ENCODE measurements at places on chromosomes 4 and X.

GRCh38 chr4:91611782-91612181 is 692.0 kb upstream of the GRID2 start:
- DNase-seq, result no peak

DNA sequence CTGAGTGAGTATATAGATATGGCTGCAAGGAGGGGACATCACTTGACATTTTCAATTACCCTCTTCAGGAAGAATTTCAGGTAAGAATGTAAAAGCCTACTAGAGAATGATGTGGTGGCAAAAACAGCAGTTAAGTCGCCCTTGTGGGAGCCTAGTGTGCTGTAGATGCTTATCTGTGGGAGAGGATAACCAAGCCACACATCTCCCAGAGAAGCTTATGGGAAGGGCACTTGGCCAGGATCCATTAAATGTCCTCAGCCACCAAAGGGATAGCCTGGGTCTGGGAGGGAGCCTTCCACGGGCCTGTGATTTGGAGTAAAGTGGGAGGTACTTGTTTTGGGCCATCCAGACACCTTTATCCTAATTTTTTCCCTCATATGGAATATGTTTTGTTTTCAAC is 41.3 kb upstream of the BCLAF3 start:
- DNase-seq, result no peak

- DNase-seq, result peak; percentile 48
These were observed 618 bp downstream of the DDX3X start for GRCh38 chrX:41334363-41335197.

DNA sequence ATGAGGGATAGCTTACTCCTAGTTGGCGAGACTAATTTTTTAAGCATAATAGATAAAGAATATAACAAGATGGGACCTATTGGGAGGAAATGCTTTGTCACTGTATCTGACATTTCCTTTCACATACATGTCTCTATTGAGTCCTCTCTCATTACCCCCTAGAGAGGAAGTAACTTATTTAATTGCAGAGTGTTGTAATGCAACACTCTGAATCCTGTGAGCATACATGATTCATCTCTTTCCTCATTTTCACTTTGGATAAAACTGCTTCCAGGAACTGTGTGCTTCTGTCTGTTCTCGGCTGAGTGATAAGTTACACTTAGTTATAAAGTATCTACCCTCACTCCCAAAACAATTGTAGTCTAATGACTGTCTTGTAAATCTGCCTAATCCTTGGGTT is 266.1 kb upstream of the ANXA10 start:
- no peak for DNase-seq

DNA sequence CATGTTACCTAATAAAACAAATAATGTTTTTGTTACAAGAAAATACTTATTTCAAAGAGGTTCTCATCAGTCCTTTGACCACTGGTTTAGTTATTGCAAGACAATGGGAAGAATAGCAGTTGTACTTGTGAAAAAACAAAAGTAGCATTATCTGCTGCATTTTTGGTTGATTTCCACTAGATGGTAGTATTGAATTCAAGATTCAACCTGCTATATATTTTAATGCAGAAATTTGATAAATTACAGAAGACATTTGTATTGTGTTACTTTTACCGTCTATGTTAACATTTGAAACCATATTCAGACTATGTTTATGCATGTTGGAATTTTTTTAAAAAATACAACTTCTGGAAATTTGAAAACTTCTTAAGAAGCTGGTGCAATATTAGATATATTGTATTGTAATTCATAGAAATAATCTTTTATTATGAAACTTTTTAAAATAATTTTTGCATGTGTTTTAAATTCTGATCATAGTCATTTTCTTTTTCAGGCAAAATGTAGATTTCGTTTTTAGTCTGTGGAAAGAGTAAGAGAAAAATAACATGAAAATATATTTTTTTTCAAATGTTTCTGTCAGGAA is 56.4 kb downstream of the SPCS3 start:
- no peak for DNase-seq

- no peak for DNase-seq
These were observed 12.3 kb upstream of the XPNPEP2 start for GRCh38 chrX:129726307-129727111.

DNA sequence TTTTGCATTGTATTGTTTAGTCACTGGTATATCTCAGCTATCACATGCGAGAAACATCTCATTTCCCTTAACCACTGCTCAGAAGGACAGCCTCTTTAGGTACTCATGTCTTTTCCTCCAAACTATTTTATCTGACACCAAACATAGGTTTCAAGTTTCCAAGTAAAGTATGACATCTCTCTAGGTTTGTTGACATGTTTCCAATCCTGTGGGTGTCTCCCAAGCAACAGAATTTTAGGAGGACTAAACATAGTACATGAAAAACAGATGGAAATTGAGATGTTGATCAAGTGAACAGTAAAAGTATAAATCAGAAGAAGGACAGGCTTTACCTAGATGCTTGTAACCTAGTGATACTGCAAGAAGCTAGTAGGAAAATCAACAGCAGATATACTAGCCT is 371.4 kb downstream of the DTHD1 start:
- DNase-seq, result no peak

- no peak for DNase-seq
These were observed 59.2 kb downstream of the ADGRG2 start for GRCh38 chrX:19063030-19063429.

GRCh38 chrX:130874751-130875150 is 28.3 kb downstream of the ENOX2 start:
- no peak for DNase-seq

DNA sequence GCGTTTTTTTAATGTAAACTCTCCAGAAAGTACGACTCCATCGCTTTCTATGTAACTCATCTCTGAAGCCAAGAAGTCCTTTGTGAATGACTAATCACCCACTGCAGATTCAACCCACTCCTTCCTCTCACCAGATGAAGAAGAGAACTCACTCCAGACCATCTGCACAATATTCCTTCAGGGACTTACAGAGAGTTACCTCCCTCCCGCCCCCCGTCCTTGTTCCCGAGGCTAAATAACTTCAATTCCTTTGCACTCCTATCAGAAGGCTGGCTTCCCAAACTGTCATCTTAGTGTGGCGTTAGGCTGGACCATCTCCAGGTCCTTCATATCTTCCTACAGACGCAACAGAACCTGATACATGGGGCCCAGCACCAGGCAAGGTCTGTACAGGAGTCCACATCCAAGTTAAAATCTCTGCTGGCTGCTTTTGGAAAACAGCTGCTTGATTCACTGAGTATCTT is 82.4 kb downstream of the AFAP1 start:
- DNase-seq, result no peak

DNA sequence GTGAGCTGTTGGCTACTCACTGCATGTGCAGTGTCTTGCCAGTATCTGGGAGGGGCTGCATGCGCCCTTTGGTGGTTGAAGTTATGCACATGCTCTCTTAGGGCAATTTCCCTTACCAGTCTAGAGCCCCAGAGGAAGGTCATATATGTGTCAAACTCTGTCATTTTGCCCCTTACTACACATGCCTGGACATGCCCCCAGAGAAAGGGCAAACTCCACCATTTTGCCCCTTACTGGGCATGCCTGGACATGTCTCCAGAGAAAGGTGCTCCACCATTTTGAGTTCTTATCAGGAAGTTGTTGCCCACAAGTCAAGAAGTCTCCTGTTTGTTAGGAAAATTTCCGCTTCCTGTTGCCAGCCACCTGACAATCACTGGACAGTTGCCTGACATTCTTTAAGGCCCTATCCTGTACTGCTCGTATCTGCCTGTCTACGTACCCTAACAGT is 56.4 kb upstream of the PLAC8 start:
- no peak for DNase-seq

- DNase-seq, result no peak
These were observed 187.2 kb downstream of the SHOX start for GRCh38 chrX:817759-818300.

DNA sequence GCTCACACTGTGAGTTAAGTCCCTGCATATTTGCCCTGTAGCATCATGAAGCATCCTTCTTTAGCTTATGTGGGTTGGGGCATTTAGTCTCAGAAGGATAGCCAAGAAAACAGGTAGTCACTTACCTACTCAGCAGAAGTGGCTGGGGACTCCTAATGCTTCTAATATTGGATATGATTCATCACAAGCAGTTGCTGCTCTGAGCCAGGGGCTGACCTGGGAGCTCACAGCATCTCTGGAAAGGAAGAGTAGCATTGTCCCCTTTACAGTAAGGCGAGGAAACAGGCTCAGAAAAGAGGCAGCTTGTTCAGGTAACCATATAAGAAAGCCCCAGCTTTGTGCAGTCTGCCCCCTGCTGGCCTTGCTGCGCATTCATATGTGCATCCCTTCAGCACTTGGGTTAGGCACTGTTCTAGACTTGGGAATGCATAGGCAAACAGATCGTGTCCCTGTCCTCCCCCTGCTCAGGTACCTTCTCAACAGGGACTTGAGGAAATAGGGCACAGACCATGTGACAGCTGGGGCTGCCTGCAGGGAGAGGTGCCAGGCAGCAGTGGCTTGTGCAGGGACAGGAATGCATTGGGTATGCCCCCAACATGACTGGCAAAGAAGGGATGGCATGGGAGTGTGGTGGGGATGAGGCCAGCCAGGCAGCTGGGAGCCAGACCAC is 35.7 kb upstream of the TBC1D14 start:
- DNase-seq, result no peak

GRCh38 chr4:175273995-175274753 is 356.0 kb downstream of the ADAM29 start:
- no peak for DNase-seq

DNA sequence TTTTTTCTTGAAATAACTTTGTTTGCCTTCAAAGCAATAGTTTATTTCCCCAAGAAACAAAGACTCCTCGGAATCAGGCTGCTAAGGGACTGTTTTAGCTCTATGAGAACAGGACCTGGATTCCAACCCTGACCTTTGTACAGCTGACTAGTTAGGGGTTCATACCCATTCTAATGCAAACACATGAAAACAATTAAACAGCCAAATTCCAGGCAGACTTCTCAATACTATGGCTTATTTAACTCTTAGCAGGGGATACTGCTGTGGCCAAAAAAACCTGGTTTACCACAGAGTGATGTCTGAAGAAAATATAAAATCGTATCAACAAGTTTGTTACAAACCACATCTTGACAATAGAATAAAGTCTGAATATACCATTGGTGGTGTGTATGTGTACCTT is 129.6 kb upstream of the INTU start:
- DNase-seq, result no peak

DNA sequence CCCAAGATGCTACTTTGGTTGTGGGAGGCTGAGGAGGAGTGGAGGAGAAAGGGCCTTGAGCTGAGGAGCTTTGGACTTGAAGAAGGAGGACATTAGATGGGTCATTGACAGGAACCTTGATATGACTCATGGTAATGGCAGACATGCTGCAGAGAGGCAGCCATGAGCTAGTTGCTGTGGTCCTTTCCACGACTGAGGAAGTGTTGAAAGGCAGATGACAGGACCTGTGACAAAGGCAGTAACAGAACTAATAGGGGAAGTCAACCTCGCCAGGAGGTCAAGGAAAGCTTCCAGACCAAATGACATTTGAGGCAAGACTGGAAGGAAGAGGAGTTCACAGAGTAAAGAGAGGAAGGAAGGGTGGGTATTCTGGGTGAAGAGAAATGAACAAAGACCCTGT is 7.6 kb upstream of the XPNPEP2 start:
- no peak for DNase-seq

DNA sequence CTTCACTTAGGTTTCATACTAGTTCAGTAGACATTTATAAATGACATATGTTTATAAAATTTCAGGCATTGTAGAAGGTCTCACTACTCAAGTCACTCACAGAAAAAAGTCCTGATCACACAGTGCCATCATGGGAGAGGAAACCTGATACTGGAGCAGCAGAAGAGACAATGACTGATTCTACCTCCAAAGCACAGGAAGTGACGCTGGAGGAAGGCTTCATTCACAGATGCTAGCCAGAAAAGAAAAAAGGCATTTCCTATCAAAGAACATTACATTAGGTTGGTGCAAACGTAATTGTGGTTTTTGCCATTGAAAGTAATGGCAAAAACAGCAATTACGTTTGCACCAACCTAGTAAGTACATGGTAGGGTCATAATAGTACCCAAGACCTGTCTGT is 79.5 kb downstream of the RASGEF1B start:
- DNase-seq, result no peak

GRCh38 chrX:11533199-11533651 is 132.5 kb downstream of the ARHGAP6 start:
- DNase-seq, result no peak

- no peak for DNase-seq
These were observed 40.3 kb upstream of the GLRA3 start for GRCh38 chr4:174869339-174869738.

DNA sequence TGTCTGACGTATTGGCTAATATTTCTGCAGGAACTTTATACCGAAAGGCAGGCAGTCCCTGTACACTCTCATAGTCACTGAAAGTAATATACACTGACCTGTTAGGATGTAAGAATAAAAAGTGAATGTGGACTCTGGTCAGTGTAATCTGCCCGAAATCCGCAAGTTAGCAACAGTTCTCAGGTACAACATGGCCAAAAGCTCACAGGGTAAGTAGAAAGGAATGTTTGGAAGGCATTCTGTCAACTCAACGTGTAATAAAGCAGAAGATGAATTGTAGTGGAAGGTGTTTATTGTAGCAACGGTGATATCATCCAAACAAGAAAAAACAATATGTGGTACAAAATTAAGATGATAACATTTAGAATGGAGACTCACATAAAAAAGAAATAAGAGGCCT is 26.0 kb upstream of the NUP54 start:
- no peak for DNase-seq

GRCh38 chr4:5010984-5011383 is 8.3 kb downstream of the CYTL1 start:
- DNase-seq, result no peak

DNA sequence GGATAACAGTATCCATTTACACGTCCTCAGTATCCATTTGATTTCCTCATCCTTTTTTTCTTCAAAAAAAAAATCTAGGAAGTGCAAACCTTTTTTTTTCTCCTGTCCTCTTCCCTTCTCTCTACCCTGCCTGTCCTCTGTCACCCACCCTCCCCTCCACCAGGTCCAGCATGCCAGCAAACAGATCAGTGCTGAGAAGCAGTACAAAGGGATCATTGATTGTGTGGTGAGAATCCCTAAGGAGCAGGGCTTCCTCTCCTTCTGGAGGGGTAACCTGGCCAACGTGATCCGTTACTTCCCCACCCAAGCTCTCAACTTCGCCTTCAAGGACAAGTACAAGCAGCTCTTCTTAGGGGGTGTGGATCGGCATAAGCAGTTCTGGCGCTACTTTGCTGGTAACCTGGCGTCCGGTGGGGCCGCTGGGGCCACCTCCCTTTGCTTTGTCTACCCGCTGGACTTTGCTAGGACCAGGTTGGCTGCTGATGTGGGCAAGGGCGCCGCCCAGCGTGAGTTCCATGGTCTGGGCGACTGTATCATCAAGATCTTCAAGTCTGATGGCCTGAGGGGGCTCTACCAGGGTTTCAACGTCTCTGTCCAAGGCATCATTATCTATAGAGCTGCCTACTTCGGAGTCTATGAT is 1.7 kb downstream of the SLC25A4 start:
- DNase-seq, result no peak

- no peak for DNase-seq
These were observed 409.8 kb upstream of the FRG1 start for GRCh38 chr4:189530848-189531247.

GRCh38 chrX:65658229-65658628 is 9.2 kb upstream of the MSN start:
- no peak for DNase-seq

GRCh38 chr4:4673070-4673469 is 131.2 kb upstream of the STX18 start:
- no peak for DNase-seq

GRCh38 chrX:104325213-104325585 is 70.5 kb upstream of the ESX1 start:
- no peak for DNase-seq

- DNase-seq, result no peak
These were observed 9.7 kb upstream of the SEC24D start for GRCh38 chr4:118845552-118846050.

Measured in GOT3 (cell line).